ENCODE measurements at places on chromosomes 6 and 20.

DNA sequence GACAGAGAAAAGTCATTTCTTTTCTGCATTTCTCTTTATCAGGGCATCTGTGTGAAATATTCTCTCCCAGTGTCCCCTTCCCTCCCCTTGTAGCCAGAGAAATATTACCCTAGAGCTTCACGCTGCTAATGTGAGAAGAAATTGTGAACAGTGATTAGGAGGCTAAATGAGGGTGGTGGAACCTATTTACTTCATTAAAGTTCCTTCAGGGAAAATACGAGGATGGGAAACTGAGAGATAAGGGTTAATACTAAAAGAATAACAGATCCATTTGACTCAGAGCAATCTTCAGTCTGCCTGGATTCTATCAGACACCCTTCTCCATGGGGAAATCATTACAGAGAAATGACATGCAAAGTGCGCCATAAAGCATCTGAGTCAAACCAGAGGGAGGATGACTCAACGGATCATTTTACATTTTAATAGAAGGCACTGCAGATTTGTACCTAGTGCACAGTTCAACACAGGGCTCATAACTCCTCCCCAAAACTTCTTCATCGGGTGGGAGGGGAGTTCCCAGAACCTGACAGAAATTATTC lies 131.3 kb downstream of the GJA10 start:
- peak; percentile 94 for DNase-seq

DNA sequence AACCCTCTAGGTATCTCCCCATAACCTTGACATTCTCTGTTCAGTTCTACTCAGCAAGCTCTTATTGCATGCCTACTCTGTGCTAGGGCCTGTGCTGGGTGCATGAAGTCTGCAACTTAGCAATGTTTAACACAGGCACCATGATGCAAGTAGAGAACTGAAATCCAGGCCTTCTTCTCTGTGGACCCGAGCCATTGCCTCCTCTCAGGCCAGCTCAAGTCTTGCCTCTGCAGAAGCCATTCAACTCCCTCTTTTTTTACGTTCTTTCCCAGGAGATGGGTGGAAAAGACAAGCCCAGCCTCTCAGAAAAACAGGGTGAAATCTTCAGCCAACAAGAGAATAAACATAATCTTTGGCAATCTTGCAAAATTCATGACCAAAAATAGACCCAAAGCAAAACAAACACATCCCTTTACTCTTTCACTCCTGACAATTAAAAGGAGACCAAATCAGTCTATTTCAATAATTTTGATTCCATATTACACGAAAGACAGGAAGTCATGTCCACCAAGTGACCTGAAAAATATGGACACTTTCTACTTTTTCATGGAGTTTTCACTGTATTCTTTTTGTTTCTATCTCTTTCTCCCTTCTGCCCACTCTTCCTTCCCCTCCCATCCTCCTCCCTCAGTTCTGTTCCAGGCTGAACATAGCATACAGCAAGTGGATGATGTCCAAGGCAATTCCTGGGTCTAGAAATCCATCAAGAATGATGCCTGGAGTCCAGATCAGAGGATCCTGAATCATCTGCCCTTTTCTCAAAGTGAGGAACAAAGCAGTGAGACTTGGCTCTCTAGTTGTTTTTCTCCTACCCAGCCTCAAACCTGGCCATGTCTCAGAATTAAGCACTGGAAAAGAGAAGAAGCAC lies 45.4 kb upstream of the MOCS1 start:
- no peak for DNase-seq

DNA sequence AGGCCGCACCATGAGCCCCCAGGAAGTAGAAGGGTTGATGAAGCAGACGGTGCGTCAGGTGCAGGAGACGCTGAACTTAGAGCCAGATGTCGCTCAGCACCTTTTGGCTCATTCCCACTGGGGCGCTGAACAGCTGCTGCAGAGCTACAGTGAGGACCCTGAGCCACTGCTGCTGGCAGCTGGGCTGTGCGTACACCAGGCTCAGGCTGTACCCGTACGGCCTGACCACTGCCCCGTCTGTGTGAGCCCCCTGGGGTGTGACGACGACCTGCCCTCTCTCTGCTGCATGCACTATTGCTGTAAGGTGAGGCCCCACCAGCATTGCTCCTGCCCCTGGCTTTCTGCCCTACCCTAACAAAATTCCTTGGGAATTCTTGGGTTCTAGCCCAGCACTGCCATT lies 13.1 kb downstream of the DNPH1 start:
- DNase-seq = no peak

DNA sequence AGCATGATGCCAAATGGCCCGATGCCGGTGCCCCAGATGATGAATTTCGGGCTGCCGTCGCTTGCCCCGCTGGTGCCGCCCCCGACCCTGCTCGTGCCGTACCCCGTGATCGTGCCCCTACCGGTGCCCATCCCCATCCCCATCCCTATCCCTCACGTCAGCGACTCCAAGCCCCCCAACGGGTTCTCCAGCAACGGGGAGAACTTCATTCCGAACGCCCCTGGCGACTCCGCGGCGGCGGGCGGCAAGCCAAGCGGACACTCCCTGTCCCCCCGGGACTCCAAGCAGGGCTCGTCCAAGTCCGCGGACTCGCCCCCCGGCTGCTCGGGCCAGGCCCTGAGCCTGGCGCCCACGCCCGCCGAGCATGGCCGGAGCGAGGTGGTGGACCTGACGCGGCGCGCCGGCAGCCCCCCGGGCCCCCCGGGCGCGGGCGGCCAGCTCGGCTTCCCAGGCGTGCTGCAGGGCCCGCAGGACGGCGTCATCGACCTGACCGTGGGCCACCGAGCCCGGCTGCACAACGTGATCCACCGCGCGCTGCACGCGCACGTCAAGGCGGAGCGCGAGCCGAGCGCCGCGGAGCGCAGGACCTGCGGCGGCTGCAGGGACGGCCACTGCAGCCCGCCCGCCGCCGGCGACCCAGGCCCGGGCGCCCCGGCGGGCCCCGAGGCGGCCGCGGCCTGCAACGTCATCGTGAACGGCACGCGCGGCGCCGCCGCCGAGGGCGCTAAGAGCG lies 144.6 kb downstream of the SOBP start:
- no peak for DNase-seq

GRCh38 chr20:59589086-59589684 lies 15.2 kb upstream of the PHACTR3 start:
- DNase-seq = no peak

DNA sequence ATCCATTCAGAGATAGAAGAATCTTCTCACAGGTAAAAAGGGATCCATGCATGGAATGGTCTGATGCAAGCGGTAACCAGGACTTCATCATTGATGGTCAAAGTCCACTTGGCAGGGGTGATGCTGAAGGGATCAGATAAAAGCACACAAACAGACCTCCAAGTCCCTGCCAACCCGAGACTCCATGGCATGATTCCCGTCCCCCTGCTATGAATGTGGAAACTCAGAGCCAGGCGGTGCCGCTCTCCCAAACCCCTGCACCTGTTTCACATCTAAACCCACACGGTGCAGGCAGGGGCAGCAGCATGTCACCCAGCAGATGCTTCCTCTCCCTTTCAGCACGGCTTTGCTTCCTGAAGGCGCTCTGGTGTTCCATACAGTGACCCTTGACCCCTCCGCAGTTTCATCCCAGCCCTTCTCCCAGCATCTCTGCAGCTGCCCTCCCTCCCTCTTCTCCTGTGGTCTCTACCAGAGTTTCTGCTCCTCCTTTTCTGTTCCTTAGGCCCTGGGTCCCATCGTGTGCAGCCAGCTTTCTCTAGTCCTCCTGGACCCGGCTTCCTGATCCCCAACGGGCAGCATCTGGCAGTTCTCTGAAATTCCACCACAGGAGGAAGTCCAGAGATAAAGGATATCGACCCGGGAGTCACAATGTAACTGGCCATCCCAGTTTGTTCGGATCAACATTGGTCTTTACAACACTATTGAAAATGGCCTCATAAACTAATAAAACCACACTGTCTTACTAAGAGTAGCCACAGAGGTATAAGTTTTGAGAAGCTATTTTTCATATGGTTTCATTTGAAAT lies 235.0 kb downstream of the TTLL2 start:
- no peak for DNase-seq

GRCh38 chr6:163754866-163755265 lies 340.3 kb downstream of the QKI start:
- DNase-seq = no peak

All from skeletal muscle cell (primary cell).